Esophagus squamous epithelium (tissue), 5 donors: ENCODE measurements at places on chromosomes 12 and 14. TPM values are rescaled to one million over a fixed set of nuclear protein-coding genes. Genes with fewer than 3 reads are reported as not detected.

Gene APOF
- not detected for total RNA-seq

Gene TAS2R10
- not detected for total RNA-seq

DNA sequence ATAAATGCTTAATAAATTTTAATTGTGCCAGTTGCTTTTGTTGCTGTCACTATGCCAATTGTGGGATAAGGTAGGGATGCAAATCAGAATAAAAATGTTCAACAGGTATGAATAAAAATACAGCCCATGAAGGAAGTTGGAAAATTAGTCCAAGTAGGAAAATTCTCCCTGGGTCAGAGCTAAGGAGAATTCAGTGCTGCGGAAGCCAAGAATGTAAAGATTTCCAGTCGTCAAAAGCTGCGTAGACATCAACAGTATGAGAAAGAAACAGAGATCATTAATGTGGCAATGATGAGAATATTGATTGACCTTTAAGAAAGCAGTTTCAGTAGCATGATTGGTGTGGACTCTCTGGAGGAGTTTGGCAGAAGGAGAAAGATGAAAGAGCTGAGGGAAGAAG is 87.9 kb downstream of the PLEKHA5 start:
- DNase-seq: no peak

Gene ADAMTS20
- not detected for total RNA-seq

Gene DLST
- total RNA-seq: 54.9 TPM

Gene C3AR1
- total RNA-seq: 9.5 TPM

DNA sequence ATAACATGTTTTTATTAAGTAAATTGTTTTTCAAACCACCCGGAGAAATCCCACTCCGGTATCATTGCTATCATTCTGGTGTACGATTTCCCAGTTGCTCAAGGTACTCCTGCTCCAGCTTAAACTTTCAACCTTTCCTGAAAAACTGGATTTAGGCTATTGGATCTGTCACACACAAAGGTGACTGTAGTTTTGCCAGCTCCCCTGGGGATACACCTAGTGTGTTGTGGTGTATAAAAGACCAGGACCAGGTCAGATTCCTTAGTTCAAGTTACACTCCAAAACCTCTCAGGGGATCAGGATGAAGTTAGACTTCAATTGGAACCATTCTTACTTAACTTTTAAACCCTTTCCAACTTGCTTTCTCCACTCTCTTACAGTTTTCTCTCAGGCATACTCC is 303.9 kb downstream of the NOVA1 start:
- no peak for DNase-seq

DNA sequence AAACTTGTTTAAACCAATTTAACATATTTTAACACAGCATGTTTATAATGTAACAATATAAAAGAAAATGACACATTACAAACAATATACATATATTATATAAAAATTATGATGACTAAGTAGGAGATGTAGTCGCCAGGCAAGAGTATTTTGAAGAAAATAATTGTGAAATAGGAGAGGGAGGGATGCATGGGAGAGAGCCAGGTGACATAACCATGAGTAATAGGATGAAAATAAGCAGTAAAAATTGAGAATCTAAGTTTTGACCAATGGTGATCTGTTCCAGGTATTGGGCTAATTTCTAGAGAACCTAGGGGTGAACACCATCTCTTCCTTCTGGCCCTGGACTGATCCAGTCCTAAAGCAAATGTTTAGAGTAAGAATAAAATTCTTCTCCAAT is 315.2 kb upstream of the G2E3 start:
- no peak for DNase-seq

Gene SNAPC1
- 3.2 TPM for total RNA-seq

GRCh38 chr12:185576-185955 is 28.4 kb downstream of the SLC6A12 start:
- DNase-seq: no peak

- no peak for DNase-seq
Measured at GRCh38 chr12:103517161-103517560, 21.4 kb upstream of the C12orf42 start.

DNA sequence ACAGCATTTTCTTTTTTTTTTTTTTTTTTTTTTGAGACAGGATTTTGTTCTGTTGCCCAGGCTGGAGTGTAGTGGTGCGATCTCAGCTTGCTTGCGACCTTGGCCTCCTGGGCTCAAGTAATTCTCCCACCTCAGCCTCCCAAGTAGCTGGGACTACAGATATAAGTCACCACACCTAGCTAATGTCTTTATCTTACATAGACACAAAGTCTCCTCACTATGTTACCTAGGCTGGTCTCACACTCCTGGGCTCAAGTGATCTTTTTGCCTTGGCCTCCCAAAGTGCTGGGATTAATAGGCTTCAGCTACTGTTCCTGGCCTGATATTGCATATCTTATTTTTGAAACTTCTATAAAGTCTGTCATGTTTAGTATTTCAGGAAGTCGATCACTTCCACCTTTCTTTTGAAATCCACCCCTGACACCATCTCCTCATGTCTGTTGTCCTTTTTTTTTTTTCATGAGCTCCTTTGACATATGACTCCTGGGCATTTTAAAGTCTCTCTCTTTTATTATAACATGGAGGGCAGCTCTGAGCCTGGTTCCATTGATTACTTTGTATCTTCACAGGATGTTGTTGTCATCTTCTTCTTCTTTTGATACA is 5.9 kb upstream of the A2ML1 start:
- DNase-seq: no peak

DNA sequence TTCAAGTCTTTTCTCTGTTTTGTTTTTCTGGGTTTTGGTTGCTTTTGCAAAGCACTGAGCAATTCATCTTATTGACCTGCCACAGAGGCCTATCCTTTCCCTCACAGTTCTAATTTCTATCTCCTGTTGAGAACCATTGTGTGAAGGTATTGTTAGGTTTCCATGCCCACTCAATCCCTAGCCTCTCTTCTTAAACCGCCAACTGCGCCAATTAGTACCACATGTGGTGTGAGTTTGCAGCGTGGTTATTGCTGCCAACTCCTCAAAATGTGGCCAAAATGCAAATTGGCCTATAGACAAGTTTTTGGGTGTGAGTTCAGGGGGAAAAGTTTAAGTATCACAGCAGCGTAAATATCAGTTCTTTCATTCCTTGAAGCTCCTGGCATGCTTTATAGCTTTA is 232.6 kb downstream of the FLRT2 start:
- no peak for DNase-seq

- DNase-seq: no peak
Measured at GRCh38 chr12:57488402-57489156, 711 bp downstream of the MARS1 start.

DNA sequence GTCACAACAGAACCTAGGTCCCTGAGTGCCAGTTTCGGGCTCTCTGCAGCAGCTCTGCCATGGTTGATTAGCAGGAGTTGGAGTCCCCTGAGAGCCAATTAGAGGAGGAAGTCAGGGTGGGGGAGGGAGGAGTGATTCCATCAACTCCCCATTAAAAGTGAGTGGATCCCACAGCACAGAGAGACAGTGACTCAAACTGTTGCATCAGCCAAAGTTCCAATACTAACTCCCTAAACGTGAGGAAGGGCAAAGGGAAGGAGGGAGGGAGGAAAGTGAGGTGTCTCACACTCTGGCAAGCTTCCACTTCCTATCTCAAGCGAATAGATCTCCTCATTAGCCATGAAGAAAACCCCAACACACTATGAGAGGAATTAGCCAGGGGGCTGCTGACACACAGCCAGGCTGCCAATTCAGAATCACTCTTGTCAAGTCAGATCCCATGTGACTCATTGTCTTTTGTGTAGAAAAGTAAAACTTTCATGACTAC is 23.6 kb downstream of the OR11H4 start:
- no peak for DNase-seq
